Stimulated activated CD8-positive, alpha-beta memory T cell treated with anti-CD3 and anti-CD28 coated beads, Interleukin-7, amount 100 ng/mL, for 1 hour (primary cell): ENCODE measurements at places on chromosomes 2 and 18.

DNA sequence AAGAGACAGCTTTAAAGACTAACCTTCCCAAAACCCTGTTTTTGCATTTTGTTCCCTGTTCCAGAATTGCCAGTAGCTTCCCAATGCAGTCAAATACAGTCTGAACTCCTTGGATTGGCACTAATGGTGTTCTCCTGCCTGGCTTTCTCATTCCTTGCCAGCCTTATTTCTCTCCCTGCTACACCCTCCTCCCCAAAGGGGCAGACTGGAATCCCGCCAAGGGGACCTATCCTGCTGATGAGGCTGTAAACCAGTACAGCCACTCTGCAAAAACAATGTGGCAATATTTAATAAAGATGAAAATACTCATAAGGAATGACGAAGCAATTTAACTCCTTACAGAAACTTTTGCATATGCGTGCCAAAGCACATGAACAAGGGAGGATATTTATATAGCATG, 4.5 kb upstream of the SLC4A5 start:
- DNase-seq: no peak

- DNase-seq: no peak
Measured at GRCh38 chr2:136246086-136246669, 128.2 kb upstream of the CXCR4 start.

GRCh38 chr2:129004485-129004884, 685.8 kb upstream of the HS6ST1 start:
- no peak for DNase-seq

- DNase-seq: no peak
Measured at GRCh38 chr18:32317651-32318050, 127.8 kb downstream of the MEP1B start.

DNA sequence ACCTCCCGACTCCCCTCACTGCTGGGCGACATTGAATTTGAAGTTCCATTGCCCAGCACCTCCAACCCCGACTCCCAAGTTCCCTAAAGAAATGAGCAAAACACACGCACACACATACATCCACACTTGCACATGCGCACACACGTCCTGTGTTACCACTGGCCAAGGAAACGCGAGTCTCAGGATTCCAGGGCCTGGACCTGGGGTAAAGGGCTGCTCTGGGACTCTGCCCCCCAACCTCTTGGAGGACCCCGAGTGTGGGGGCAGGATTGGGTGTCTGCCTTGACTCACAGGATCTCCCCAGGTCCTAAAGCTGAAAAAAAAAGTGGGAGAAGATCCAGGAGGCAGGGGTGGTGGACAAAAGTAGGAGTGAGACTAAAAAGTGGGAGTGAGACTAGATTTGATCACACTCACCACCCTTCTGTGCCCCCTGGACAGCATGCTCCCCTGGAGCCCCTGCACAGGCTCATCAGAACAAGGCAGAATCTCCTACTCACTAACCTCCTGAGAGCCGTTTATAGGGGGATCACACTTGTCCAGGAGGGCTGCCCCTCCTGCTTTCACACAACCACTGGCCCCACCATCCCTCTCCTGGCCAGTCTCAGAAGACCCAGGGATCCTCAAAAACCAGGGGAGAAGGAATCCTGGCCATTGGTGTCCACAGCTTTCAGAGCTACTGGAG, 202.2 kb downstream of the TNS1 start:
- no peak for DNase-seq

GRCh38 chr18:3590096-3590630, 140.2 kb downstream of the TGIF1 start:
- no peak for DNase-seq

DNA sequence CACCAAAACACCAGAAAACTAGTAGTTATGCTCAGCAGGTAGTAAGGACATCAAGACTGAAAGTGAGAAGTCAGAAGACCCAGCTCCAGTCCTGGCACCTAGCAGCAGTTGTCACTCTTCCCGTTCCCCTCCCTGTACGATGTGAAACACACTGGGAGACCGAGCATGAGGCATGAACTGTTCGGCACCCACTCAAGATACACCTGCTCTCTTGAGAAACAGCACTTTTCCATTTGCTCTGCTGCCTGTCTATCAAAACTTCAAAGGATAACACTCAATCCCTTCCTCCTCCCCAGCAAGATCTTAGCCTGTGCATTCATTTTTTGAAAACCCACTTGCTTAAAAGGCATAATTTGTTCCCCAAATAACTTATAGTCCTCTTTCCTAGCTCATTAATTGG, 123.9 kb downstream of the PLEKHM3 start:
- DNase-seq: no peak

GRCh38 chr2:26462100-26462499, 15.8 kb downstream of the OTOF start:
- no peak for DNase-seq

GRCh38 chr2:29080886-29081743, 6.8 kb upstream of the PCARE start:
- no peak for DNase-seq

DNA sequence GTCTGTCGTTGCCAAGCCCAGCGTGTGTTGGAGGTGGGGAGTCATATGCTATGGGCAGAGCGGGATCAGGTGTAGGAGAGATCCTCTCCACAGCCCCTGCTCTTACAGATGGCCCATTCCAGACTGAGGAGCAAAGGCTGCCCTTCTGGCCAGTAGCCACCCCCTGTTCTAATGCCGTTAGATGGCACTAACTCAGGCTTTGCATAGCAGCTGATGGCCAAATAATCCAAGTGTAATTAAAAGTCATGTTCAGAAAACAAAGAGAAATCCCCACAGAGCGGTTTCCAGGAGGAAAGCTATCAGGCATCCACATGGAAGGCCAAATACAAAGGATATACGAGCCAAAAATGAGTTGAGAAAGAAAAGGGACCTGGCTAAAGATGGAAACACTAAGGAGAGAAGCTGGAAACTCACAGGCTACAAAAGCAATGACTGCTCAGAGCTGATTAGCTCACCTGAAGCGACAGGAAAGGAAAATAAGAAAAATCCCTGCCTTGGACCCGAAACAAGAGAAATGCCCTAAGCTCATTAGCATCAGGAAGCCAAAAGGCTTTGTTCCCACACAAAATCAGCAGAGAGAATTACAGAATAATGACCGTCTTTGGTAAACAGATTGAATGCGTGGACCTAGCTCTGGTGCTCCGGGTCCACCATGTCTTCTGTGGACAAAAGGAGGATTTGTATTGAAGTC, 1002.4 kb upstream of the KLHL29 start:
- no peak for DNase-seq

DNA sequence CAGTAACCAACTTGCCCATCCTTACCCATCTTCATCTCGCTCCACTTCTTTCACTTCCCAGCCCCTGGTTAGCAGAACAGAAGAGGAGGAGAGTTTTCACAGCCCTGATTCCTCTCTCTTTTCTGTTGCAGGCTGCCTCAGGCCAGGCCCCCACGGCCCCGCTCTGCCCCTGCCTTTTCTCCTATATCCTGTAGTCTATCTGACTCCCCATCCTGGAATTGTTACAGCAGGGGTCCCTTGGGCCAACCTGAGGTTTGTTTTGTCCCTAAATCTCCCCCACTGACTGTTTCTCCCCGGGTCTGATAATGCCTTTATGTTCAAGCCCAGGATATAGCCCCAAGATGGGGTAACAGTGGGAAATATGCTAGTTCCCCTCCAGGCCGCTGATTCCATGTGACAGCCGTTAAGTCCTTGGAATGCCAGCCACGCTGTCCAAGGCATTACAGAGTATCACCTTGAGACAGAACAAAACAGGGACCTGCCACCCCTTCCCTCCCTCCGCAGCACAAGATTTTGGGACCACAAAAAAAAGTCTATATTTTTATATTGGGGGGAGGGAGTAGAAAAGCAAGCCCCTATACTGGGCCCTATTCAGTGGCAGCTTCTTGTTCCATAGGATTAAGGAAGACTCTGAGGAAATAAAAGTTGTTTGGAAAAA, 1.4 kb downstream of the OST4 start:
- DNase-seq: no peak

DNA sequence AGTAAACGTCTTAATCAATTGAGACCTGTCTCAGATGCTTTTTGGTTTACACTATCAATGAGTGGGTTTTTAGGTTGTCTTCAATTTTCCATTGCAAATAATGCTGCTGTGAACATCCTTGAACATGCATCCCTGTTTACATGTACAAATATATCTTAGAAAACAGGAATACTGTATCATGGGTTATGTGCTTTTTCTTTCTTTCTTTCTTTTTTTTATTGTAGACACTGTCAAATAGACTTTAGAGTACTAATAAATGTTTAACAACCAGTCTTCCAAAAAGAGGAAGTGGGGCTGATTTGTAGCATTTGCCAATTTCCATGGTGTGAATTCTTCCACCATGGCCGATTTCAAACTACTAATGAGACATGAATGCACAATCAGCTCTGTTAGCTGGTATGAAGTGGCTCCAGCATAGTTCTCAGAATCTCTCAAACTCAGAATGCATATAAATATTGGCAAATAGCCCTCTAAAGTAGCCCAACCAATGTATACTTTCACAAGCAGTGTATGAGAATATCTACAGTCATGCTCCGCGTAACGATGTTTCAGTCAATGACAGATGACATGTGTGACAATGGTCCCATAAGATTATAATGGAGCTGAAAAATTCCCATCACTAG, 50.3 kb upstream of the B3GNT2 start:
- DNase-seq: no peak

GRCh38 chr18:23545247-23545789, 41.0 kb downstream of the NPC1 start:
- no peak for DNase-seq

- DNase-seq: no peak
Measured at GRCh38 chr18:30280861-30281470, 761.6 kb downstream of the DSC3 start.

DNA sequence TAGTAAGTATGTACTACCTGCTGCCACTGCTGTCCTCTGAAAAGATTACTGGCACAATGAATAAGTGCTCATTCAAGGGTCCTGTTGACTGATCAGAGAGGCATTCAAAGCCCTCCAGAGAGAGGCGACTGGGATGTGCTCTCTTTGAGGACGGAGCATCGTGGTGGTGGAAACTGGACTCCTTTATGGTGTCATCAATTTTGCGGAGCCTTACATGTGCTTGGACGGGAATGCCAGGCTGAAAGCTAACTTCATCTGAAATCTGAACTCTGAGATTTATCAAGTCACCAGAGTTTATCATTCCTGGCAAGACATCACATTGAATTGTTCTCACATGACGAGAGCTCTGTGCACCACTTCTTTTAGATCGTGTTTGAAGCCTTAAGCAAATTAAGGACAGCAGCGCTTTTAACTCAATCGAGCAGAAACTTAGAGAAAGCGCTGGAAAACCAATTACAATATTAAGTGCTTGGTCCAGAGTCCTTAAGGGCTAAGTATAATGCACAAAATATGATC, 138.3 kb downstream of the NCK2 start:
- no peak for DNase-seq

- DNase-seq: no peak
Measured at GRCh38 chr2:36060133-36060532, 295.4 kb upstream of the CRIM1 start.

DNA sequence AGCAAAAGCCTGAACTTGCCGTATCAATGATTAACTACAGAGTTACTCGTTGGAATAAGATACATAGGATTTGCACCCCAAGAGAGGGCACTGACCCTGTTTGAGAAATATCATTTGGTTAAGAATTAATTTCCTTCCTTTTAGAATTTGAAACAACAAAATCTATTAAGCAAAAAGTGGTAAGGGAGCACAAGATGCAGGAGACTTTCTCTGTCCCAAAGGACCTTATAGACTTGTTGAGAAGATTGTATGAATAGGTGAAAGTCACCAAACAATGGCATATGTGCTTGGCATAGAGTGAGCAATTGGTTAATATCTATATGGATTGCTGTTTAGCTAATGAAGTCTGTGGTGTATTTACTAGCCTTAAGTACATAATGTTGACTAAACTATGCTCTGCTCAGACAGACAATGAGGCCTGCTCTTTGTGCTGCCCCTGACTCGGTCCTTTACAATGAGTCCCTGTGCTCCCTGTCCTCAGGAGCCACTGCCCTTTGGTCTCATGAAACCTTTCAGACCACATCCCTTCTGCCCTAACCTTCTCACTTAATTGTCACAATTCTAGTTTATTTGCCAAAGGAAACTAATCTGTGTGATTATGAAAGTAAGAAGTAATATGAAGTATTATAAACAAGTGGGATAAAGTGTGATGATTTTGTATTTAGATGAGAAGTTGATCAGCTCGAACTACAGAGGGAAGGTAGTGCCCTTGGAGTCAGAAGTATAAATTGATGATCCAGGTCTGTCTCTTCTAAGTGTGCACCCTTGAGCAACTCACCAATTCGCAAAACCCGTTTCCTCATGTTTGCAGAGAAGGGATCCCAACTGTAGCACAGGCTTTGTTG, 21.2 kb upstream of the HNMT start:
- DNase-seq: no peak

DNA sequence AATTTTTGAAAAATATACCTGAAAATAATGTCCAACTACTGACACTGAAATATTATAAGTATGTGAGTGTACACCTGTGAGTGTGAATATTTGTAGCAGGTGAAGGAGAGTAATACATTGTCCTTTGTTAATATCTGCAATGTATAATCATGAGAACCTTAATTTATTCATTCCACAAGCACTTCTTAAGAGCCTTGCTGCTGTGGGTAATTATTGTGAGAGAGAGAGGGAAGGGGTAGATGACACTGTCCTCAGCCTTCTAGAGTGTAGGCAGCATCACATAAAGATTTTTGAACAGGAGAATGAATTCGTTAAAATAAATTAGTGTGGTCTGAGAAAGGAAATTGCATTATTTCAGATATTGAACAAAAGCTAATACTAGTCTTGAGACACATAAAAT, 157.2 kb downstream of the MAP2 start:
- DNase-seq: no peak

DNA sequence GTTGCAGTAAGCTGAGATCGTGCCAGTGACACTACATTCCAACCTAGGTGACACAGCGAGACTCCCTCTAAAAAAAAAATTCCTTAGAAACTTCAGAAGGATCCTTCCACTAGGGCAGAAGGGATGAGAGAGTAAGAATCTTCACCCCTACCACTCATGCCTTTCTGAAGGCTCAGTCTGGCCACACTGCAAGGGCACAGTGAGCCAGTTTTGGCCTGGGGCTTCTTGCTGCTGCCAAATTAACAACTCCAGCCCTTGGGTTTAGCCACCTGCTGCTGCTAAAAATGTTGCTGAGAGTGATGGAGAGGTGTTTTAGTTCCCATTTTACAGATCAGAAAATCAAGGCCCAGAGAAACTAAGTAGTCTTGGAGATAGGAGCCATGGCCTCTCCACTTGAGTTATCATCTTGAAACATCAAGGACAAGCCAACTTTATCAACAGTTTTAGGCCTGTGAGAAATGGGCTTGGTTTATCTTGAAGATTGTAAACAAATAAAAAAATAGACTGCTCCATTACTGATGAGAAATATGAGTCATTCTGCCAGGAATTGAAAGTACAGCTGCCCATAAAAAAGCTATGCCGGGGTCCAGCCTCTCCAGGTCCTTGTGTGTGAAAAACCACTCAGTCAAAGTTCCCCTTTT, 31.9 kb upstream of the CASP8 start:
- DNase-seq: no peak

DNA sequence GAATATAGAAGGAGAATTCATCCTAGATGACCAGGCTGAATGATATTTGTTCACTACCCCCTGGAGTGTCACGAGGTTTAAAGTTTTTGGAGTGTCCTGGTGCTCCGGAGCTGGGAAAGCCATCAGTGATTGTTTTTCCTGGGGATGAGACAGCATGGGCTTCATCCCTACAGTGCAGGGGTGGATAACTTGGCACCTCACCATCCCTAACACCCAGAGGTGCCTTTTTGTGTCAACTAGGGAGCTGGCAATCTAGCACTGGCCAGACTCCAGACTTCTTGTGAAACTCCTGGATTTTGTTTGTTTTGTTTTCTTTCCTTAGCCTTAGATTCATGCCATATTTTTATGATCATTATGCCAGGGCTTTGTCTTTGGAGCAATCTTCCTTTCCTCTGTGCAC, 164.8 kb downstream of the PRKCE start:
- DNase-seq: no peak
